ENCODE measurements at places on chromosomes 12 and 14.

- DNase-seq, result no peak
These were observed 120.0 kb downstream of the PTPN11 start for GRCh38 chr12:112538740-112539139.

DNA sequence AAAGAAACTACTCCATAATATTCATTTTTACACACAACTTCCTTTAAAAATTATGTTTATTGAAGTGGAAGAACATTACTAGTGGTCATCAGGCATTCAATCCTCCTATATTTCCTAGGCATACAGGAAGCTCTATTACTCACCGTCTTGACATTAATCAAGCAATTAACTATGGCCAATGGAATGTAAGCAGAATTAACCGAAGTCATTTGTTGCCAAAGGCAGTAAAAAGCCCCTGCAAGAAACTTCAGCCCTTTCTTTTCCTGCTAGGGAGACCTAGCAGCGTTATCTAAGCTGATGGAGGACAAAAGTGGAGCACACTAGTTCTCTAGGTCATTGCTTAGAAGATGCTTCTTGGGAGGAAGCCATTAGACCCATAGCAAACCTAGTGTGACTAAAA lies 399.6 kb downstream of the KCNH5 start:
- no peak for DNase-seq

- DNase-seq, result no peak
These were observed 121.7 kb downstream of the PAPOLA start for GRCh38 chr14:96623676-96624484.

DNA sequence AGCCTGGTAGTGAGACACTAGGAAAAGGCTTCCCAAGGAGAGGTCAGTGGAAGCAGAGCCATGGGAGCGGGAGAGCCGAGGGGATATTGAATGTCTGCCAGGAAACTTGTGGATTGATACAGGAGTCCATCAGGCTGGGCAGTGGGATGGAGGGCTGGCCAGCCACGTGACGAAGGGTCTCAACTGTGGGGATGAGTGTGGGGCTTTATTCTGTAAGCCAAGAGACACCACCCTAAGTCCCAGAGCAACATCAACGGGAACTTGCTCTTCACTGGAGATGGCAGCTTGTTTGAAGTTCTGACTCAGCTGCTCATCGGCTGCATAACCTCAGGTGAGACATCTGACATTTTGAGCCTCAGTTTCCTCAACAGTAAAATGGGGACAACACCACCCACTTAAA lies 197.8 kb downstream of the VRK1 start:
- no peak for DNase-seq

DNA sequence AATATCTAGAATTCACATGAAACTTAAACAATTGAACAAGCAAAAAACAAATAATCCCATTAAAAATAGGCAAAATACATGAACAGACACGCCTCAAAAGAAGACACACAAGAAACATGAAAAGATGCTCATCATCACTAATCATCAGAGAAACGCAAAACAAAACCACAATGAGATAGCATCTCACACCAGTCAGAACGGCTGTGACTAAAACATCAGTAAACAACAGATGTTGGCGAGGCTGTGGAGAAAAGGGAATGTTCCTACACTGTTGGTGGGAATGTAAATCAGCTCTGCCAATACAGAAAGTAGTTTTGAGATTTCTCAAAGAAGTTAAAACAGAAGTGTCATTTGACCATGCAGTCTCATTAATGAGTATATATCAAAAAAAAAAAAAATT lies 121.3 kb downstream of the PTPRO start:
- no peak for DNase-seq

DNA sequence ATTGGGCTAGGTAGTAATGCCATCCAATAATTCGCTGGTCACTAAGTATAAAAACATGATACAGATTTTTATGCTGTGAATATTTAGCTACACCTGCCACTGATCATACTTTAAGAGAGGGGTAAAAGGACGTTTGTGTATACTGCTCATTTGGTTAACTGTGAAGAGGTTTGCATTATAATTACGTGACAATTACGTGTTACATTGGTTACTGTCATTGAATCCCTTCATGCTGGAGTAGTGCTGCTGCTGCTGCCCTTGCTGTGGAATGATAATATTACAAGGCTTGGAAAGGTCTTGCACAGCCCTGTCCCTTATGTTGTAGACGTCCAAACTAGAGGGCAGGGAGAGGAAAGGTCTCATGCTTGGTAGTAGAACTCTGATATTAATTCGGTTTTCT lies 312.2 kb upstream of the ATP2B1 start:
- DNase-seq, result no peak

DNA sequence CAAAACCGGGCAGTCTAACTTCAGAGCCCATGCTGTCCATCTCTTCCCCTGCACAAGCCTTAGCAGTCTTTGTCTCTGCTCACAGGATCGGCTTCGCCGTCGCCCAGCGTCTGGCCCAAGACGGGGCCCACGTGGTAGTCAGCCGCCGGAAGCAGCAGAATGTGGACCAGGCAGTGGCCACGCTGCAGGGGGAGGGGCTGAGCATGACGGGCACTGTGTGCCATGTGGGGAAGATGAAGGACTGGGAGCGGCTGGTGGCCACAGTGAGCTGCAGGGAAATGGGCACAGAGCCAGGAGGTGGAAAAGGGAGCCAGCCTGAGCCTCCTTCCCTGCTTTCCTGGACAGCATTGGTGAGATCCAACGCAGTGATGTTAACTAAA lies 14.2 kb upstream of the CARMIL3 start:
- DNase-seq, result no peak

- DNase-seq, result no peak
These were observed 33.4 kb downstream of the KITLG start for GRCh38 chr12:88546853-88547252.

DNA sequence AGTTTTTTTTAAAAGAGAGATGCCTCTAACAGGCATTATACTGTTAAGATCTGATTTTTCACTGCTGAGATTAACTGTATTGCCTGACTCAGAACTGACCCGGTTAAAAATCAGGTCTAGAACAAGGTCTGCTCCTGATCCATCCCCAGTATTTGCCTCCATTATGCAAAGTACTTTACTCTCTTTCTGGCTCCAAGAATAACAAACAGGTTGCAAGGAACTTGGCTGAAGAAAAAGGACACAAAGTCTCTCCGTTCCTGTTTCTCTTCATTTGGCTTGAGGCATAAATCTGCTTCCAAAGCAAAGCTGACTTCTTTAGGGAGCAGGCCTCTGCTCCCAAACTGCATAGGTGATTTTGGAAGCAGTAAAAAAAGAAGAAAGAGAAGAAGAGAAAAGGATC lies 199.3 kb upstream of the PDZRN4 start:
- no peak for DNase-seq

DNA sequence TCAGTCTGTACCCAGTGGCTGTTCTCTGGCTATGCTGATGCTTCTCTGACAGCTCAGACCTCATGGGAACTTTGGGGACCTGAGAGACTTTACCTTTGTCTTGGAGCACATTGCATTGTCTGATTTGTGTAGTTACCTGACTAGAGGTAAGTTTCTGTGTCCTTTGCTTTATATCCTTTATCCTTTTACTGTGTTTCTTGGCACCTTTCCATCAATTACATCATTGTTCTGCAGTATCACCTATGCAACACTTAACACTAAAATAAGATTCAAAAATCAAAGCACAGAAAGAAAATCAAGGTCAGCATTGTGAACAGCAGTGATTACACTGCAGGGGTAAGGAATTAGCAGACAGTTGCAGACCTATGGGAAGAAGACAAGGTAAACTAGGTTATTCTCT lies 43.8 kb downstream of the SLC35F4 start:
- DNase-seq, result no peak

- DNase-seq, result no peak
These were observed 469 bp downstream of the NGB start for GRCh38 chr14:77270361-77271112.

DNA sequence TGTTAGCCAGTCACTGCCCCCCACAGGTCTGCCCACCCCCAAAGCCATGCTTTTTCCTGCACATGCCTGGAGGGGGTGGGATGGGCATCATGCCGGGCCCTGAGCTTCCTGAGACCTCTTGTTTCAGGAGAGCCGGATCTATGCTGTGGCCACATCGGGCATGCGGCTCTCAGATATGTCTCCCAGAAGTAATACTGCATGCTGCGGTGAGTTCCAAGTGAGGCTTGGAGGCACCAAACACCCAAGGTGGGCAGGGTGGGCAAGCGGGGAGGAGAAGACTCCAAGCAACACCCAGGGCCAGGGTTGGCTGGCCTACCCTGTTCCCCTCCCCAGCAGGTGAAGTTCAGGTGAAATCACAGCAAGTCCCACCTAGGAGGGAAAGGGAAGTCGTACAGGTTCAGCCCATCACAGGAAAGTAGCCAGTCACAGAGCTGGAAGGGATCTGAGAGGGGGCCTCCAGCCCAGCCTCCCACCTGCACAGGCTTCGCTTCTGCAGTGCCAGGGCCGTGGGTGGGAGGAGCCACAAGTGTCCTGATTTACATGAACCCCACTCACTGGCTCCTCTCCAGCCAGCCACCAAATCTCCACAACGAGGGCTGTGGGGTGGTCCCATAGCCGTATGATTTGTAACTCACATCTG lies 30.9 kb downstream of the PIGH start:
- no peak for DNase-seq

Measured in CD4-positive, alpha-beta T cell treated with Interleukin-17A for 4 hours (primary cell).